ENCODE measurements at places on chromosomes 16 and 17.

- no peak for DNase-seq
Measured at GRCh38 chr16:1650131-1650530, 27.9 kb upstream of the JPT2 start.

DNA sequence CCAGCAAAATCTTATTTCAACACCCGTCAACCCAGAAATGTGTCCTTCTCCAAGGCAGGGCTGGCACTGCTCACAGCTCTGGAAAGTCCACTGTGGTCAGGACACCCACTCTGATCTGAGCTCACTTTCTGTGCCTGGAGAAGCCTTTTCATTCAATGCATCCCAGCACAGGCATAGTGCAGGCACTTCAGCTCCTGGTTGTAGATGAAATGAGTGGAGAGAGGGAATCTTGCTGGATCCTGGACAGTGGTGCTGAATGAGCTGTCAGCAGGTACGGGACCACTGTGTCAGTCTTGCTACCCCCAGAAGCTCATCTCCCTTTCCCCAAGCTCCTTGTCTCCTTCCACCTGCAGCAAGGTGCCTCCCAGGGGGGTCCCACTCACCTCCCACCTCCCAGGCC lies 86.1 kb upstream of the SALL1 start:
- DNase-seq = no peak

DNA sequence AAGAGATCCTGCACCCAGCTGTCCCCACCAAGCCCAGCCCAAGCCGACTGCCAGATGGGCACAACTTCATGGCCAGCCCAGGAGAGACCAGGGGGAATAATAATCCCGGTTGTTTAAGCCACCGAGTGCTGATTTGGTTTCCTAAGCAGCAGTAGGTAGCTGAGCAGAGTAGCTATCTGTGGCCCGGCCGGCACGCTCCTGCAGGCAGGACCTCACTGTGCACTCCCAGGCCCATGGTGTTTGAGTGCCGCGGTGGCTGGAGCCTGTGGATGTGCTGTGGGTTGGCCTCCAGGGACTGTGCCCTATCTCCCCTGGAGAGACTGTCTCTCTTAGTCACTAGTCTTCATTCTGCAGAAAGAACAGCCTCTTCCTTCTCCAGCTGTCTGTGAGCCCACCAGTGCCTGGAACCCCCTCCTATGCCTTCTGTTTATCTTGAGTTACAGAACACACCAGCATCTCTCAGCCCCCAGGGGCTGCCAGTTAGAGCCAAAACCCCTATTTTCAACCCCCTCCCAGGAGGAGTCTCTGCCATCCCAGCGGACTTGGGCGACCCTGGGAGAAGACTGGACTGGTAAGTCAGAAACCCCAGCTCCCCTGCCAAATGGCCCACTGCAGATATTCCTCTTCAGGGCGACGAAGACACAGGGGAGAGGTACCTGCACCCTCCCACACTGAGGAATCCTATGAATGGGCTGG lies 152.0 kb downstream of the SDK2 start:
- DNase-seq = peak; percentile 49

- DNase-seq = no peak
Measured at GRCh38 chr17:68734187-68734900, 133.2 kb upstream of the FAM20A start.

- DNase-seq = no peak
Measured at GRCh38 chr16:46618516-46618915, 2.7 kb downstream of the SHCBP1 start.

DNA sequence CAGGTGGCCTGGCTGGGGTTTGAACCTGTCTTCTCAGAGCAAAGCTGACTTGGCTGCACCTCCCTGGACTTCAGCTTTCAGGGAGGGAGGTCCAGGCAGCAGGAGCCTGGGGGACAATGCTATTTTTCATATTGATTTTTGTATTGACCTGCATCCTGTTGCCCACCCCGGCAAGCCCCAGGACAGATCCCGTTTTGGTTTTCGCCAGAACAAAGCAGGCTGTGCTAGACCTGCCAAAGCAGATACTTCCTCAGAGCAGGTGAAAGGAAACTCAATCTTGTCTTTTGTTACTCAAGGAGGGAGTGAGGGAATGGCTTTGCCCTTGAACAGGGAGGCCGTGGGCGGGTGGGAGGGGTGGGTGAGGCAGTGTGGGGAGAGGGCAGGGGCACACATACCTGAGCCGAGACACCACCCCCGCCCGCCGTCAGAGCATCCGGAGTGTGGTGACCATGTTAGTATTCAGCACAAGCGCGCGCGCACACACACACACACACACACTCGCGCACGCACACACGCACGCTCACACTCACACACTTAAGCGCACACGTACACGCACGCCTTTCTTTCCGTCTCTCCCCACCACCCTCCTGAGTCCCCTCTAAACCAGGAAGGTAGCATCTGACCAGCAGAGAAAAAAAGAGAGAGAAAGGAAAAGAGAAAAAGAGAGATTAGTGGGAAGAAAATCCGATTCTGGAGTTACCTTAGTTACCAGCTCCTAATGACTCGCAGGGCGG lies 59.5 kb downstream of the RAI1 start:
- no peak for DNase-seq

GRCh38 chr17:44209786-44210341 lies 9.6 kb downstream of the UBTF start:
- DNase-seq = no peak

GRCh38 chr16:11082108-11082859 lies 137.9 kb downstream of the CLEC16A start:
- DNase-seq = no peak

DNA sequence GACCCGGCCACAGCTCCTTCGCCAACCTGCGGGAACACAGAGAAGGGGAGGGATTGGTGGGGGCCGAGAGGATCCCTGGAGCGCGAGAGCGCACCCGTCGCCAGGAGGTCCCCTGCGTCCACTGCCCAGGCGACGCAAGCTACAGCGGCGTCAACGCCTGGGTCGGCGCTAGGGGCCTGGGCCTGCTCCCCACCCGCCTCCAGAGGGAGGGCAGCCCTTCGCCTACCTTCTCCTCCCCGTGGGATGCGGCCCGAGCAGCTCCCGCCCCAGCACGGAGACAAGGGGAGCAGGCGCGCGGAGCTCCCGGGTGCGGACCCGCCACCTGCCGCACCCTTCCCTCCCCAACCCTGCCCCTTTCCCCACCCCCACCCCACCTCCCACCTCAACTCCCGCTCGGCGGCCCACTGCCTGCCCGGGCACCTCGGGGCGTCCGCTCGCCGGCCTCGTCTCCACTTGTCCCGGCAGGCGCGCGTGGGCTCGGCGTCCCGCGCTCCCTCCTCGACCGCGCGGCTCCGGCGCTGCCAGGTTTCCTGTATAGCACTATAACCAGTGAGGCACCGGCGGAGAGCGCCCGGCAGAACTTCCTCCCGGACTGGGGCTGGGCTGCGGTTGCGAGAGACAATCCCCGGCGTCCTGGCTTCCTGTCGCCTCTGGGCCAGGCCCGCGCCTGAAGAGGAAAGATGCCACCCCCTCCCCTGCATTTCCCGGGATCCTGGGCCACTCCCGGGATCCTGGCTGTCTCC lies 119.1 kb upstream of the SMURF2 start:
- DNase-seq = no peak

DNA sequence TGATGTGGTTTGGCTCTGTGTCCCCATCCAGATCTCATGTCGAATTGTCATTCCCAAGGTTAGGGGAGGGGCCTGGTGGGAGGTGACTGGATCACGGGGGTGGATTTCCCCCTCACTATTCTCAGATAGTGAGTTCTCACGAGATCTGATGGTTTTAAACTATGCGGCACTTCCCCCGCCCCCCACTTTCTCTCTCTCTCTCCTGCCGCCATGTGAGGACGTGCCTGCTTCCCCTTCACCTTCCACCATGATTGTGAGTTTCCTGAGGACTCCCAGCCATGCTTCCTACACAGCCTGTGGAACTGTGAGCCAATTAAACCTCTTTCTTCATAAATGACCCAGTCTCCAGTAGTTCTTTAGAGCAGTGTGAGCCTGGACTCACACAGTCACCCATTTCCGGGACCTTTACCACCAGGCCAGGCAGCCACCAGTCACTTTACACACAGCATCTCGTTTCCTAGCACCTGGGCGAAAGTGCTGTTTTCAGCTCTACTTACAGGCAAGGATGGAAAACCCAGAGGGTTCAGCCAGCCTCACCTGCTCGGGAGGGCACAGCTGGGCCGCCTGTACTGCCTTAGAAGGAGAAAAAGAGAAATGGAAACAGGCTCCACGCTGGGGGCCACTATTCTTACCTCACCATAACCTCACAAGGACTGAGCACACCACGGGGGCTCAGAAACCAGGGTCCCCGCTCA lies 13.8 kb upstream of the ZC3H18 start:
- DNase-seq = no peak

GRCh38 chr17:82051776-82052637 lies at the start of the genes GPS1 and RFNG:
TSS of gene GPS1 (plus strand) at chr17:82051898. CDS start at chr17:82051932, 34 bp downstream.
TSS of gene RFNG (minus strand) at chr17:82051811. CDS start at chr17:82051766, 45 bp downstream.
- peak; percentile 66 for DNase-seq

DNA sequence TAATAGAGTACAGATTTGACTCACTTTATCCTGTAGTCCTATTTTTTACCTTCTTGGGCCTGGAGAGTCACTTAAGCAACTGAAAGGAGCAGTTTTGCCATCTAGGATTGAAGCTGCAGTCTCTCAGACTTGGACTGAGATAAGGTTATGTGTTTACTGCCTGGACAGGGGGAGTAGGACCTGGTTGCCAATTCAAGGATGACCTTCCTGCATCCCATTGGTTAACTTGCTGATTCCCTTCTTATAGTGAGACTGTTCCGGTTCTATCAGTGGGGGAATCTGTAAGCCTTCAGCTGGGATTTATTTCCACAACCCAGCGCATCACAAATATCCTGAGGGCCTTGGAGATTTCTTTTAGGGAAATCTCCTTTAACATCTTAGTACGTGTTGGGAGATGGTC lies 2.9 kb downstream of the UBN1 start:
- DNase-seq = no peak

DNA sequence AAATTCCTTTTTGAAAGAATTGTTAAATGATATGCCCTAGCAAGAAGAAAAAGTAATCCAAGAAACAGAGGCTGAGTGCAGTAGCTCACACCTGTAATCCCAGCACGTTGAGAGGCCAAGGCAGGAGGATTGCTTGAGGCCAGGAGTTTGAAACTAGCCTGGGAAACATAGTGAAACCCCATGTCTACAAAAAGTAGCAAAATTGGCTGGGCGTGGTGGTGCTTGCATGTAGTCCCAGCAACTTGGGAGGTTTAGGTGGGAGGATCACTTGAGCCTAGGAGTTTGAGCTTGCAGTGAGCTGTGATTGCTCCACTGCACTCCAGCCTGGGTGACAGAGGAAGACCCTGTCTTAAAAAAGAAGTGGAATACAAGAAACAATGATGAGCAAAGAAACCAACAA lies 56.1 kb downstream of the NT5M start:
- no peak for DNase-seq

DNA sequence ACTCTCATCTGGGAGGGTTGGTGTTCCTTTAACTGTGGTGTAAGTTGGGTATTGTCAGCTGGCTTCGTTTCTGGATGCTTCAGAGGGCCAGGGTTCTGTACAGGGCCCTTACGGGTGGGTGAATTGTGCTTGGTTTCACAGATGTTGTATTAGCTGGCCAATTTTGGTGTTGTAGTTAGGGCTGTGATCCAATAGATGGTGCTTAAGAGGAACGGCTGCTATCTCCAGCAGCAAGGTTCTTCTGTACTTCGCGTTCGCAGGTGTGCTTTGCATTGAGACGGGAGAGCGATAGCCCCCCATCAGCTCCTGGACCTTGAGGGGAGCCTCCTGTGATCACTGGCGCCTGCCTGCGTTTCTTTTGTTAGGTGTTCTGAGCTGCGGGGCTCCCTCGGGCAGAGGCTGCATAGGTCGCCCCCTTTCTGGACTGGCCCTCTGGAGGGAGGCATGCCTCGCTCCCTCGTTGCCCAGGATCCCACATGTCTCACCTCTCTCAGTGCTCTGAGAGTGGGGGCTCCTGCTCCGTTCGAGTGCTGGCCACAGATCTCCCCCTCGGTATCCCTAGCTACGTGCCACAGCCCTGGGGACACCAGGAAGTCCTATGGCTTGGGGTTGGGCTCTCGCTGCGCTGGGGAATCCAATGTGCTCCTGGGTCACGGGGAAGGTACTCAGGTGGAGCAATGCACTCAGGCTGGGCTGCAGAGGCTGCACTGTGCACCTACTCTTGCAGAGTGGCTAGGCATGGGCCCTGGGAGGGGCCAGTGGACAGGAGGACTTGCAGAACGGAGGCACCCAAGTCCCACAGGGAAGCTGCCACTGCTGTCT lies 837 bp upstream of the PRDM7 start:
- no peak for DNase-seq

GRCh38 chr16:31535737-31536136 lies 8.0 kb downstream of the AHSP start:
- no peak for DNase-seq

DNA sequence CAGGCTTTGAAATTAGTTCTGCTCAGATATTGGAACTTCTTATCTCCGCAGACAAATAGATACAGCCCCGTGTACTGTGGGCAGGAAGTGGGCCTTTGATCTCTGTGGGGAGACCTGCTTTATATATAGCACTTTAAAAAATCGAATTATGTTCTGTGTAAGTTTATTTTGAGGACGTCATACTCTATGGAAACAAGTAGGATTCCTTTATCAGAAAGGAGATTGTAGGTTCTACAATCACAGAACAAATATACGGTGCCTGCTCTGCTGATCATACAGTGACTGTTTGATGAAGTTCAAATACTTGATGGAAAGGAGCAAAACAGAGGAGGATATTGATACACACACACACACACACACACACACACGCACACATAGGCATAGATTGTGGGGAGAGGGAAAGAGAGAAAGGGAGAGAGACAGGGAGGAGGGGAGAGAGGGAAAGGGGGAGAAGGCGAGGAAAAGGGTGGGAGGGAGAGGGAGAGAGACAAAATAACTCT lies 14.7 kb upstream of the TMEM220 start:
- DNase-seq = no peak

- DNase-seq = no peak
Measured at GRCh38 chr16:272633-273546, 2.9 kb downstream of the RGS11 start.

- DNase-seq = no peak
Measured at GRCh38 chr17:6408735-6409134, 26.2 kb downstream of the AIPL1 start.

GRCh38 chr17:82385559-82386254 lies 14.1 kb downstream of the UTS2R start:
- no peak for DNase-seq

DNA sequence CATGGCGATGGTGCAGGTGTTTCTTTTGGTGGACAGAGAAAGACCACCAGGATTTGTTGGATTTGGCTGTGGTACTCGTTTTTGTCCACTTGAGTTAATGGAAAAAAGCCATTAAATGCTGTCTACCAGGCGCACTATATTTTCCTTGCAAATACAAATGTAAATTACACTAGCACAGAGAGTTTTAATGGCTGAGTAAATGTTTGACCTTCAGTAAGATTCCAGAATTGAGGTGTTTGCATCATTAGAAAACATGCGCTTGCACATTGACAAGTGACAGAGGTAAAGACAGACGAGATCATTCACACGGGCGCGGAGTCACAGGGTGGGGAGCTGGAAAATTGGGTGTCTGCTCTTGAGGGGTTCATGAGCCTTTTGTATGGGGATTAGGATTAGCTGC lies 53.5 kb upstream of the AKTIP start:
- no peak for DNase-seq

- DNase-seq = no peak
Measured at GRCh38 chr17:7579834-7580603, 581 bp downstream of the CD68 start.

- DNase-seq = no peak
Measured at GRCh38 chr16:15606518-15607220, 36.3 kb downstream of the MARF1 start.

Measured in NCI-H510A treated with DMSO at 0.1 percent for 48 hours (cell line).